ENCODE measurements at places on chromosomes 16 and 17. TPM values are rescaled to one million over a fixed set of nuclear protein-coding genes. Genes with fewer than 3 reads are reported as not detected.

GRCh38 chr17:73639322-73639721 lies 4.9 kb downstream of the SDK2 start:
- H3K27ac ChIP-seq = no peak overlapping the region
- H3K4me3 ChIP-seq = no peak overlapping the region
- no peaks in the 10 kb centered on the region for H3K4me1 ChIP-seq
- H3K36me3 ChIP-seq = no peaks in the 10 kb centered on the region

GRCh38 chr17:17823433-17824118 lies 13.2 kb downstream of the SREBF1 start:
- no peaks in the 10 kb centered on the region for H3K27me3 ChIP-seq
- H3K36me3 ChIP-seq = peaks cover 18% of the 10 kb centered on the region
- H3K4me3 ChIP-seq = peak overlapping the region; percentile 74
- H3K27ac ChIP-seq = peak overlapping the region; percentile 92
- H3K4me1 ChIP-seq = peaks cover 74% of the 10 kb centered on the region

GRCh38 chr17:64384253-64385186 lies 6.1 kb downstream of the PECAM1 start:
- H3K27ac ChIP-seq = peak overlapping the region; percentile 18
- no peaks in the 10 kb centered on the region for H3K27me3 ChIP-seq
- no peak for DNase-seq

The FBXO39 gene
- not detected for total RNA-seq

GRCh38 chr17:395179-395578 lies 42.6 kb upstream of the RPH3AL start:
- no peak for DNase-seq
- H3K4me1 ChIP-seq = no peaks in the 10 kb centered on the region
- H3K4me3 ChIP-seq = no peak overlapping the region
- no peaks in the 10 kb centered on the region for H3K36me3 ChIP-seq
- H3K27ac ChIP-seq = no peak overlapping the region
- H3K27me3 ChIP-seq = peaks cover 26% of the 10 kb centered on the region

- peak within 1 kb of the TSS; percentile 94 for H3K27ac ChIP-seq
- peaks cover 46% of the 10 kb centered on the region for H3K4me1 ChIP-seq
- H3K36me3 ChIP-seq = no peaks in the 10 kb centered on the region
- no peaks in the 10 kb centered on the region for H3K27me3 ChIP-seq
- peak within 1 kb of the TSS; percentile 93 for H3K4me3 ChIP-seq
- DNase-seq = peak; percentile 90
These were observed at the start of gene MAP3K14 for GRCh38 chr17:45316434-45317110. TSS of gene MAP3K14 (minus strand) at chr17:45317020. CDS start at chr17:45290745, 26,275 bp downstream.

DNA sequence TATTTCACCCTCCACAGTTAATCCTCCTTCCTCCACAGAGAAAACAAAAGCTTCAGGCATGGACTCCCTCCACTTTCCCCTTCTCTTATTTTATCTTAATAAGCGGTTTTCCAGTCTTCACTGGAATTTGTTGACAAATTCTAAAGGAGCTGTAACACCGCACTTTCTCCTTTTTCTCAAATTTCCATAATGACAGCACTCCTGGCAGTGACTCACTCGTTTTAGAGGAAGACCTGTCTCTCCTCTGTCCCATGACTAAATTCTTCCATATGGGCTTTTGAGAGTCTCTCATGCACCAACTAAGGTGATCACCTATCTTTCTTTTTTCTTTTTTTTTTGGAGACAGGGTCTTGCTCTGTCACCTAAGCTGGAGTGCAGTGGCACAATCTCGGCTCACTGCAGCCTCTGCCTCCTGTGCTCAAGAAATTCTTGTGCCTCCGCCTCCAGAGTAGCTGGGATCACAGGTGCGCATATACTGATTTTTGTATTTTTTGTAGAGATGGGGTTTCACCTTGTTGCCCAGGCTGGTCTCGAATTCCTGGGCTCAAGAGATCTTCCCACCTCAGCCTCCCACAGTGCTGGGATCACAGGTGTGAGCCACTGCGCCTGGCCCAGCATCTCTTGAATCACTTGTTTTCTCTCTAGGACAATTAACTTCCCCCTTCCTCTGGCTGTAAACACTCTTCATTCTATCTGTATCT lies 7.7 kb downstream of the ITGAM start:
- no peak for DNase-seq
- no peak overlapping the region for H3K4me3 ChIP-seq
- H3K4me1 ChIP-seq = no peaks in the 10 kb centered on the region
- H3K27me3 ChIP-seq = no peaks in the 10 kb centered on the region
- no peaks in the 10 kb centered on the region for H3K36me3 ChIP-seq

Data from psoas muscle (tissue), 8 donors.